NCI-H69 (cell line): ENCODE measurements at places on chromosomes 1 and 21.
A peak's percentile ranks its signal among the peaks of the same experiment; 100 is the strongest.

DNA sequence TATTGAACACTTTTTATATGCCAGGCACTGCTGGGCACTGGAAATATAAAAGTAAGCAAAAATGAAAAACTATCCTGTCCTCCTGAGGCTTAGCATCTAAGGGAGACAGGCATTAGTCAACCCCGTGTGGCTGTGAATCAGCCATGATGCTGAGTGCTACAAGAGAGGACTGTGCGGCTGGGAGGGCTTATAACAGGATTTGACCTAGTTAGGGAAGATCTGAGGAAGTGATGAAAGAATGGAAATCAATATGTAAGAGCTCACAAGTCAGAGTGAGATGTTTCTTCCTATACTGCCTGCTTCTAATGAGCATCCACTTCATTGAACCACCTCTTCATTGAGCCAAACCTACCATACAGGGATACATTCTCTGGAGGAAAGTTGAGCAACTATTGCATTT lies 15.1 kb downstream of the TRIM45 start:
- DNase-seq = no peak

DNA sequence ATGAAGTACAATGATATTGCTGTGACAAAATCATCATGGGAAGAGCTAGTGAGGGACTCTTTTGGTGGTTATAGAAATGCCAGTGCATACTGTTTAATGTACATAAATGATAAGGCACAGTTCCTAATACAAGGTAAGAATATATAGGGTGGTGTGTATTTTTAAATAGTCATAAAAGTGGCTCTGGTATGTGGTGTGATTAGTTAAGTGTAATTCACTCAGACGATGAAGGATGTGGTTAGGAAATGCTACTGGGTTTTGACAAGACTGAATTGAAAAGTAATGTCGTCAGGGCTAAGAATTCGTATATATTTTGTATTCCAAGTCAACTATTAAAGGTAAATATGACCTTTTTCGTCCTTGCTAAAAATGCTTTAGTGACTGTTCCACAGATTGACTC lies 101.7 kb downstream of the USP25 start:
- DNase-seq = no peak

GRCh38 chr1:172376431-172376830 lies 44.1 kb upstream of the C1orf105 start:
- DNase-seq = peak; percentile 16

DNA sequence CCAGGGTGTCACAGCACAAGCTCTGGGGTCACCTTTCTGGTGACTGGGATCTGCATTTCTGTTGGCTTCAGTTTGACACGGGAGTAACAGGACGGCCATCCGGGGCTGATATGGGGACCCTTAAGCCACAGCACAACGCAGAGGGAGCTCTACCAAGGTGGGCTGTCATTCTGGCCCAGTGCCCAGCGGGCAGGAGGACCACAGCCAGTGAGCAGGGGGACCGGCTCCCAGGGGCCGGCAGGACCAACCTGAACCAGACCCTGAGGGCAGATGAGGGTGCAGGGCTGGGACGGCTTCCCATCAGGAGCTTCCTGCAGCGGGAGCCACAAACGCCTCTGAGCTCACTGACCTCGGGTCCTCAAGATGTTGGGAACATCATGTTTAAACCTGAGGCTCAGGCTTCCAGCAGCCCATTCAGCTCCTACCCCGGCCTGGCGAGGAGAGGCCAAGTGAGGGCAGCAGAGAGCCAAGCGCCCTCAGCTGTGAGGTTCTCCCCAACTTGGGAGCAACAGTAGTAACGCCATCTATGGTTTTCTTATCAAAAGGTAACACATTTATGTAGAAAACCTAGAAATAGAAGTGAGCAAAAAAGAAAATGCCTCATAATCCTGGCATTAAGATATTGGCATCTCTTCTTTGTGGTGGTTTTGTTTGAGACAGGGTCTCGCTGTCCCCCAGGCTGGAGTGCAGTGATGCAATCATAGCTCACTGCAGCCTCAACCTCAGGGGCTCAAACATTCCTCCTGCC lies 26.8 kb downstream of the TMEM201 start:
- DNase-seq = peak; percentile 25

- DNase-seq = peak; percentile 23
These were observed 53.6 kb downstream of the PEX14 start for GRCh38 chr1:10528066-10529014.

- DNase-seq = no peak
These were observed 47.3 kb upstream of the CCDC190 start for GRCh38 chr1:162908236-162908635.

DNA sequence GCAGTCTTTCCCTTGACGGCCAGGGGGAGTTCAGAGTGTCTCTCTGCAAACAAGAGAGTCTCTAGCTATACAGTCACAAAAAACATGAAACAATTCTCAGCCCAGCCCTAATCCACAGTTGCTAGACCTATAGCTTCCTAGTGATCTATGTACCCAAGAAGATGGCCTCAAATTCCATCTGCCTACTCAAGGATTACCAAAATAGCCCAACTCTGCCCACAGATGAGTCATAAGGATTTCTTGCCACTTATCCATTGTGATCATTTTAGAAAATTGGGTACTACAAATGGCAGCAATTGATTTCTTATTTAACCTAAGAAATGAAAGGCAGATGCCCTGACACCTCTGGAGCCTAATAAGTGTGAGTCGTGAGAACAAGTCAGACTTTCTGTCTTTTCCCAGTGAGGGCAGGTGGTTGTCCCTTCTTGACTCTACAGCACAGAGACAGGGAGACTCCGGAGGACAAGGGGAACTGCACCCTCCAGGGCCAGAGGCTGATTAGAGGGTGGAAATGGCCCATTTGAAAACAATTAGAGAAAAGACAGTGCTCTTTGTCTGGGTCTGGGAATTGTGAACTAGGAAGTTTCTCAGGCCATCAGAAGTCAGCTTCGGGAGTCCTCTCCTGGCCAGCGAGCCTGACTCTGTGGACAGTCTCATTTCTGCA lies 65.4 kb downstream of the ABCA4 start:
- no peak for DNase-seq

GRCh38 chr1:11245248-11245647 lies 17.1 kb downstream of the MTOR start:
- DNase-seq = peak; percentile 3
